ENCODE measurements at places on chromosomes 4 and X. TPM values are rescaled to one million over a fixed set of nuclear protein-coding genes. Genes with fewer than 3 reads are reported as not detected.

DNA sequence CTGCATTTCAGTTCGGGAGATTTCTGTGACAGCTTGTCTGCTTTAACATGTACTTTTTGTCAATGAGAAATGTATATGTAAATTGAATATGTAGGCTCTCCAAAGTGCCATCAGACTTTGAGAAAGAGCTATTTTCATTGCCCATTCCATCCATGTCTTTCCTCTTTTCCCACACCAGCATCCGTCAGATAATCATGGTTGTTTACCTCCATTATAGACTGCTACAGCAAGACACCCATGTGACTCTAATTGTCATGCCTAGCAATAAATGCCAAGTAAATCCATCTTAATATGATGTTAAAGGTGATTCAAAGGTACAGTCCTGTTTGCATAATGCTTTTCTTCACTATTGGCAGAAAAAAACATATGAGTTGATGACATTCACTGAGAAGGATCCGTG lies 1019.3 kb upstream of the GRID2 start:
- no peak overlapping the region for H3K4me3 ChIP-seq
- H3K27ac ChIP-seq, result no peak overlapping the region
- H3K4me1 ChIP-seq, result no peaks in the 10 kb centered on the region

- DNase-seq, result no peak
- H3K4me1 ChIP-seq, result no peaks in the 10 kb centered on the region
- H3K27ac ChIP-seq, result no peak overlapping the region
- H3K4me3 ChIP-seq, result no peak overlapping the region
Measured at GRCh38 chr4:899556-899906, 32.6 kb downstream of the GAK start.

MAML3 gene
- total RNA-seq, result 1.0 TPM

REPS2 gene
- 0.15 TPM for total RNA-seq

MAGEB1 gene
- total RNA-seq, result not detected

CXCL11 gene
- total RNA-seq, result not detected

KIAA1210 gene
- not detected for total RNA-seq
